Astrocyte of the cerebellum (primary cell): ENCODE measurements at places on chromosomes 2 and 18.

DNA sequence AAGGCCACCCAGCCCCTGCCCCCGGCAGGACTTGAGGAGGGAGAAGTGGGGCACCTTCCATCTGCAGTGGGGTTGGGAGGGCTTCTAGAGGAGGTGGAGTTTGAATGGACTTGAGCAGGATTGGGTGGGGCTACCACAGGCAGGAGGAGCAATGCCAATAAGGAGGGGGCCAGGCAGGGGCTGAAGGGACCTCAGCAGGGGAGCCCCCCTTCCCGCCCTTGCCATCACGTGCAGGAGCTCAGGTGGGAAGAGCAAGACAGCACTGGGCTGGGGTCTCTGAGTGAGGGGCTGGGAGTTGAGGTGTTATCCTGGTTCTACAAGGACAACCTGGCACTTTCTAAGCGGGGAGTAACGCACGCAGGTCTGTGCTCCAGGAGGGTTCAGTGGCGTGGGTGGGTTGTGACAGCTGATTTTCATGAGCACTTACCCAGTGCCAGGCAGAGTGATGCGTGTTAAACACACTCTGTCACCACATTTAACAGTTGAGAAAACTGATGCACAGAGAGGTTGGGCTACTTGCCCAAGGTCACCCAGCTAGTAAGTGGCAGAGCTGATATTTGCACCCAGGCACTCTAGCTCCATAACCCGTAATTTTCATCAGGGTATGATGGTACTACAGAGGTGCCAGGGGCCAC is 4.8 kb downstream of the CHRND start:
- DNase-seq = no peak

DNA sequence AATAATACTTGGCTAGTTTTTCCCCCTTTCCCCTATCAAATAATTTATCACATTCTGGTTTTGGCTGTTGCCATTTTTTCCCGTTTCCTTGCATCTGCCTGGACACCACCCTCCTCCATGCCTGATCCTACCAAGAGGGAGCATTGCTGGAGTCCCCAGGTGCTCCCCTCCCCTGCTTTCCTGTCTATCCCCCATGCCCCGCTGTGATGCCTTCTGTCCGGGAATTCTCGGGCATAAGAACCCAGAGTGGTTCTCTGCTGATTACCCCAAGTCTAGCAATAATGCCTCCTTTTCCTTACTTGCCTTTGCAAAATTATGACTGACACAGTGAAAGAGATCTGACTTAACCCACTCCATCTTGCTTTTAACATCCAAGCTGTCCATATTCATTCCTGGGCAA is 248.0 kb upstream of the PXDN start:
- no peak for DNase-seq

DNA sequence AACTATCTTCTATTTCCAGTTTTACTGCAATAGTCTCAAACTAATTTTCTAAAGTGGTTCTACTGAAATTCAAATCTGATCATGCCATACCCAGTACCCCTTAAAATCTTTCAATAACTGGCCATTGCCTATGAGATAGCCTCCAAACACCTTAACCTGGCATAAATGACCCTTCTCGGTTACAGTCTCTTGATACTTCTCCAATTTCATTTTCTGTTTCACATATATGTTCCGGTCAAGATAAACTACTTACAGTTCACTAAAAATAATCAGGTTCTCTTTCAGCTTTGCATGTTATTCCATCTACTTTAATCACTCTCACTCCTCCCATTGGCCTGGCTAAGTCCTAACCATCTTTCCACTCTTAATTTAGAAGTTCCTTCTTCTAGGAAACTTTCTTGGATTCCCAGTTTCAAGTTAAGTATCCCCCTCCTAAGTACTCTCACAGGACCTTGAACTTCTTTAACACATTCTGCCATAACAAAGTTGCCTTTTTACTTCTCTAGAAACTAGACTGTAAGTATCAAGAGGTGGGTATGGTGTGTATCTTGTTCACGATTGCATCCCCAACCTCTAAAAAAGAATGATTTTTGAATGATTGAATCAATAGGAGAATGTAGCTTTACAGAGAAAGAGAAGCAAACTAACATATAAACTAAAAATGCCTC is 110.2 kb upstream of the RBBP8 start:
- no peak for DNase-seq

GRCh38 chr2:33441235-33441810 is 35.1 kb upstream of the RASGRP3 start:
- peak; percentile 47 for DNase-seq

DNA sequence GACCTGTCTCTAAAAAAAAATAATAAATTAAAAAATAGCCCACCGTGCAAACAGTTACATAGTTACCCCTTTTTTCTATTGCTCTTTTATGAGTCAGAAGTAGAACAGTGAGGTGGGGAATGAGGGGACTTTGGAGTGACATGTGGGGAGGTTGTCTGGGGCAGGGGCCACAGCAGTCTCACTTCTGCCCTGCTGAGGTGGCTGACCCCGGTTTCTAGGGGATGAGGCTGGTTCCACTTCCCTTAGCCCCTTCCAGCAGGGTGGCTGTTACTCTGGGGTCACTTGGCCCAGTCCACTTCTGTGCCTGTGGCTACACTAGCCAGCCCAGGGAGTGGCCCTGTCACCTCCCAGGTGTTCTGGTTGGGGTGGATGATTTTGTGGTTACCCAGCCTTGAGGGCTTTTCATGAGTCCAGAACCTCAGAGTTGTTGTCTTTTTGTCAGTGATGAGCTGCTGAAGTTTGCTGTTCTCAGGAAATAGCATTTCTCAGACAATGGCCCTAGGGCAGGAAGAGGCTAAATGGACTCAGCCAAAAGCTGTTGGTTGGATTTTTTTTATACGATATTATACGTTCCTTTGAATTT is 28.0 kb upstream of the SCLY start:
- DNase-seq = no peak

GRCh38 chr2:50650403-50650810 is 381.5 kb downstream of the NRXN1 start:
- no peak for DNase-seq

GRCh38 chr2:189698020-189698887 is 23.8 kb downstream of the ANKAR start:
- peak; percentile 29 for DNase-seq

DNA sequence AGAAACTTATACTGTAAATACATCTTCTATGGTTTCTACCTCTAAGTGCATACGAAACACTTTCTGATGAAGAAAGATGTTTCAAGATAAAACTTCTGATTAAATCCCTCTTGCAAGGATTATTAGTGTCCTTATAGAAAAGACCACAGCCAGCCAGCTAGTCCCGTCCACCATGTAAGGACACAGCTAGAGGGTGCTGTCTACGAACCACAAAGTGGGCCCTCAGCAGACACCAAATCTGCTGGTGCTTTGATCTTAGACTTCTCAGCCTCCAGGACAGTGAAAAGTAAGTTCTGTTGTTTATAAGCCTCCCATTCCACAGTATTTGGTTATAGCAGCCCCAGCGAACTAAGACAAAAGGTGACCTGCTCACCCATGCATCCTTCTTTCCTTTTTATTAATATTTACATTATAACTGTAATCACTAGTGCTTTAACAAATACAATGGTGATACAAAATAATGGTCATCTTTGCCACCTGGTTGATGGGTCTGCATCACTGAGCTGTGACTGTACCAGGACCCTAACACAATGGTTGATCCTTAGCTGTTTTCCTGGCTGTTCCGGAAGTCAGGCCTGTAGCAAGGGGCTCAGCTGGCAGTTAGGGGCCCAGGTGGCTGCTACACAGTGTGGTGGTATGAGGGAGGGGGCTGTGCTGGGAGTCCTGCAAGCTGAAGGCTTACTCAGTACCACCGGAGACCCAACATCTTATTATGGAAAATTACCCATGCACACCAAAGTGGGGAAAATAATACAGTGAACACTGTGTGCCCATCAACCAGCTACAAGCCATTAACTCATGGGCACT is 108.5 kb upstream of the SMAD7 start:
- no peak for DNase-seq

DNA sequence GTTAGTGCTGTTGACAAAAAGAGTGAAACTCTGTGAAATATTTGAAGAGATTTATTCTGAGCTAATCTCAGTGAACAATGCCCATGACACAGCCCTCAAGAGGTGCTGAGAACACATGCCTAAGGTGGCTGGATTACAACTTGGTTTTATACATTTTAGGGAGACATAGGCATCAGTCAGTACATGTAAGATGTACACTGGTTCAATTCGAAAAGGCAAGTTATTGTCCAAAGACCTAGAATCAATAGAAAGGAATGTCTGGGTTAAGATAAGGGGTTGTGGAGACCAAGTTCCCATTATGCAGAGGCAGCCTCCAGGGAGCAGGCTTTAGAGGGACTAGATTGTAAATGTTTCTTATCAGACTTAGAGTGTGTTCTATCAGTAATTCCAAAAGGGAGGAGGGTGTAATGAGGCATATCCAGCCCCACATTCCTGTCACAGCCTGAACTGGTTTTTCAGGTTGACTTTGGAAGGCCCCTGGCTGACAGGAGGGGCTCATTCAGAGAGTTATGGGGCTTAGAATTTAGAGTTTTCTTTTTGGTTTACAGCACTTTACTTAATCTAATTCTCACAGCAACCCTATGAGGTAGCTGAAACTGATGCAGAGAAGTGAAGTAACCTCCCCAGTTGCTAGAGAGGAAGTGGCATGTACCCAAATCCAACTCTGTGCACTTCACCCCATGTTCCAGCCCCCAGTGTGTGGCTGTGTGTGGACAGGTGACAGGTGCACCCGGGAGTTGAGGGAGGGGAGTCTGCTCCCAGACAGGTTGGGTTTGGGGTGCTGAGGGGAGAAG is 28.3 kb upstream of the ASAP2 start:
- no peak for DNase-seq

DNA sequence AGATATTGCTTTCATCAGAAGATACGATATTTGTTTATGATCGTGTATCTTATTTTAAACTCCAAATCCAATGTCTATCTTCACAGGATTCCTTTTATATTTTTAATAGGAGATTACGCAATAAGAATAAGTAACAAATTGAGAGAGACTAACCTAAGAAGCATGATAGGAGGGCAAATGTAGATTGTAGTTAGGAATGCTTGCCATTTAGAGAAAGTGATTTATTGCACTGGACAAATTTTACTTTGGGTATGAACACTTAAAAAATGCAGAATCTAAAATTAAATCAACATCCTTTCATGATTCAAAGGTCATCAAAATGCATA is 563.4 kb upstream of the POU3F3 start:
- no peak for DNase-seq

DNA sequence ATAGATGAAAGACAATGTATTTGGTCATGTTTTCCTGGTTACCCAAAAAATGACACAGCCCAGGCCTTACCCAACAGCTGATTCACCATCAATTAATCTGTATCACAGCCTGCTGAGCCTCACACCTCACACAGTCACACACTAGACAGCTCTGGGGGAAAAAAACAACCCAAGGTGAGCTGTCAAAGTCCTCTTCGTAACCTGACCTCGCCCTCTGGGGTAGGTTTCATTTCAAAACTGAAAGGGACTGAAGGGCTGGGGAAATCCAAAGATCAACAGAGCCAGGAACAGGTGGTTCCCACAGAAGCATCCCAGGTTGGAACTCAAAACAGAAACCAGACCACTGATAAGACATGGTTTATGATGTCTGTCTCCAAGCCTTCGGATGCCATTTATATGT is 18.2 kb upstream of the PCBP1 start:
- no peak for DNase-seq

DNA sequence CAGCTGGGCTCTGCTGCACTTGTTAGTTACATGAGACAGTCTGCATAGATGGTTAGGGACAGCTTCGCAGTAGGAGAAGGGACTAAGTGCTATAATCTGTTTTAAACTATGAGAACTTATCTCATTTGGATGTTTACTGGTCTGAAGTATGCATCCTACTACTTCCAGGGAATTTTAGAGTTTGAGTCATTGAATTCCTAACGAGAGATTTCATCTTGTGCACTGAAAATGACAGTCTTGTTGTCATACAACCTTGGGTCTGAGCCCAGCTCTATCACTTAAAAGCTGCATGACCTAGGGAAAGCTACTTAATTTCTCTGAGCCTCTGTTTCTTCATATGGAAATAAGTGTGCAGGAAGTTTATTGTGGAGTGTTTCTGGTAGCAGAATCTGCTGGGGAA is 78.4 kb downstream of the TRIM43 start:
- DNase-seq = no peak

GRCh38 chr18:11665146-11665545 is 23.9 kb upstream of the GNAL start:
- DNase-seq = no peak

- DNase-seq = no peak
Observed at GRCh38 chr18:9082711-9083510, 19.6 kb upstream of the NDUFV2 start.

GRCh38 chr18:4748975-4749374 is 293.9 kb upstream of the DLGAP1 start:
- DNase-seq = no peak

DNA sequence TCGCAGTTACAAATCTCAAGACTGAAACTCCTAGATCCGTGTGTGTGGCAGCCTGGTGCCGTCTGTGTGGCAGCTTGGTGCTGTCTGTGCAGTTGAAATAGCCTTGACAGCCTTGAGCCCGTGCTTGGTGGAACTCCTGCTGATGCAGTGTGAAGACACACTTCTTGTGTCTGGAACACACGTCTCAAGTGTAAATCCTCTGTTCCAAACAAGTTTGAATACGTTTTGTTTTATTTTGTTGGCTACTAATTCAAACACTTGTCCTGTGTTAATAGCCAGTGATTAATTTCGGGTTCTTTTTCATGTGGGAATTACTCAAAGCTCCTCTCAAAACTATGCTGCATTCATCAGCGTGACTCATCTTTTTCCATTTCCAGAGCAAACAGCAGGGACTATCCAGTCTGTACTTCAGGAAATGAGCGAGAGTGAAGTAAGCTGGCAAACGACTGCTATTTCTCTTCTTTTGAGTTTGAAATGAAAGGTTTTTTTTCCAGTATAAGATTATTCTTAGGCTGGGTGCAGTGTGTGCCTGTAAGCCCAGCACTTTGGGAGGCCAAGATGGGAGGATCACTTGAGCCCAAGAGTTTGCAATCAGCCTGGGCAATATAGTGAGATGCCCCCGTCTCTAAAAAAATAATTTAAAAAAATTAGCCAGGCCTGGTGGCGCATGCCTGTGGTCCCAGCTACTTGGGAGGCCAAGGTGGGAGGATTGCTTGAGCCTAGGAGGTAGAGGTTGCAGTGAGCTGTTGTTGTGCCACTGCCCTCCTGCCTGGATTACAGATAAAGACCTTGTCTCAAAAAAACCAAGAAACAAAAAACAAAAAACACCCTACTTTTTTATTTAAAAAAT is 152.9 kb downstream of the SPP2 start:
- DNase-seq = peak; percentile 98

GRCh38 chr2:201349601-201350000 is 7.5 kb downstream of the FLACC1 start:
- DNase-seq = no peak

- DNase-seq = no peak
Observed at GRCh38 chr2:180662941-180663471, 317.4 kb upstream of the UBE2E3 start.

DNA sequence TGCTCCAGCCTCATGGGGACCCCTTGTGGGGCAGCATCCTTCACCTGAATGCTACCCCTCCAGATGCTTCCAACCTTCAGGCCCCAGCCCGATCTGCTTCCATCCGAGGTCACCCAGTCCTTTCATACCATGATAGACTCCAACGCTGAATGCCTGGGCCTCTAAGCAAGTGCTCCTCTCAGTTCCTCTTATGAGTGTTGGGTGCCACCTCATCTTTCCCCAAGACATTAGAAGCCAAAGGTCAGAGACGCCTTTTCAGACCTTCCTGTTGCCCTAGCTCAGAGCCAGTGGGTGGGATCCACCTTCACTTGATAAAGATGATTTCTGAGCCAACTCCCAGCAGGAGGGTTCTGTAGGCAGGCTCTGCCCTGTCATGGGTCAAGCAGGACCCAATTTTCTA is 174.5 kb upstream of the MGAT5 start:
- no peak for DNase-seq
